Left ventricle myocardium superior (tissue), 1 donor: ENCODE measurements at places on chromosomes 11 and 22. TPM values are rescaled to one million over a fixed set of nuclear protein-coding genes. Genes with fewer than 3 reads are reported as not detected.

LIPT2 gene
- 1.7 TPM for total RNA-seq

TRIM29 gene
- total RNA-seq: 0.50 TPM

TRPC6 gene
- total RNA-seq: 0.62 TPM

FBLN1 gene
- 93.3 TPM for total RNA-seq

FDX1 gene
- total RNA-seq: 23.2 TPM

GAB4 gene
- total RNA-seq: not detected

IGLL5 gene
- total RNA-seq: 0.92 TPM

KREMEN1 gene
- 68.2 TPM for total RNA-seq

FLRT1 gene
- total RNA-seq: 0.45 TPM

DRICH1 gene
- not detected for total RNA-seq

DNA sequence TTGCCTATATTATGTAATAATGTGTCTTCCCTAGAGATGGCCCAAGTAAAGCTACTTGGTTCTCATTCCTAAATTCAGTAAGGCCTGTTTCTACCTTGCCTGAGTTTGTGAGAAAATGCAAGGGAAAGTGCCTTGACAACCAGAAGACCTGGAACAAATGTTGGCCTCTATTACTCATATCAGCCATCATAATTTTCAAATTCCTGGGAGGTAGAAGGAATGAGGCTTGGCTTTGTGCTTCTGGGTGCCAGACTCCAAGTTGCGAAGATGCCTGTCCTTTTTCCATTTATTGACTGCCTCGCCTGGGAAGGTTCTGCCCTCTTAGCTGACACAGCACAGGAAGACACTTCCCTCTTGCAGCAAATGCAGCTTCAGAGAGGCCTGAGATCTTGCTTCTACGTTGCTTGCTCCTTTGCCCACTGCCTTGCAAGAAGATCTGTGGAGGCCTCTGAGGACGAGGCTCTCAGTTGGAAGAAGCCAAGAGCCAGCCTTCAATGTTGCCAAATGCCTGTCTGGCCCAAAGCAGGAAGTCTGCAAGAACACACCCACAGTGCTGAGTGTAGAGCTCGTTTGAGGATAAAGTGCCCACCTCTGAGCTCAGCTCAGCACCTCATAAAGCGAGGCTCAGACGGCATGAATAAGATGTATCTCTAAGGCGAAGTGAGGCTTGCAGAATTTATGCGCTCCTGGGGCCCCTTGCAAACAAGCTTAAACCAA is 120.1 kb downstream of the GALNT18 start:
- no peak for DNase-seq

DNA sequence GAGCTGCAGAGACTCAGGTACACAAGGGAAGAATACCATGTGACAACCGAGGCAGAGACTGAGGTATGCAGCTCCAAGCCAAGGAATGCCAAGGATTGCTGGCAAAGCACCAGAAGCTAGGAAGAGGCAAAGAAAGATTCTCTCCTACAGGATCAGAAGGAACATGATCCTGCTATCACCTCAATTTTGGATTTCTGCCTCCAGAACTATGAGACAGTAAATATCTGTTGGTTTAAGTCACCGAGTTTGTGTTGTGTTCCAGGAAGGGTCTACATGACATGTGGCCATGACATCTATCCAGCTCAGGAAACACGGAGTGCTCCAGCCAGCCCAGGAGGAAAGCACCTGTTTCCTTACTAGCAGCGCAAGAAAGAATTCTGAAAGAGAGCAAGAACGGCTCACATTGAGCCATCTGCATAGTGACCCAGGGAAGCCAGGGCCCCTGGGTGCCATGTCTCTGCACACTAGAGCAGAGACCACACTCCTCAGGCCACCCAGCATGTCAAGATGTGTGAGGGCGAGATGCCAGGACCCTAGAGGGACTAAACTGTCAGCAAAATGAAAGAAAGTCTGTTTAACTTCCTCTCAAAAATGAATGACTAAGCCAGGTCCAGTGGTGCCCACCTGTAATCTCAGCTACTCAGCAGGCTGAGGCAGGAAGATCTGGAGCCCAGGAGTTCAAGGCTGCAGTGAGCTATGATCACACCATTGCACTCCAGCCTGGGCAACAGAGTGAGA is 35.6 kb upstream of the GALNT18 start:
- DNase-seq: no peak

DNA sequence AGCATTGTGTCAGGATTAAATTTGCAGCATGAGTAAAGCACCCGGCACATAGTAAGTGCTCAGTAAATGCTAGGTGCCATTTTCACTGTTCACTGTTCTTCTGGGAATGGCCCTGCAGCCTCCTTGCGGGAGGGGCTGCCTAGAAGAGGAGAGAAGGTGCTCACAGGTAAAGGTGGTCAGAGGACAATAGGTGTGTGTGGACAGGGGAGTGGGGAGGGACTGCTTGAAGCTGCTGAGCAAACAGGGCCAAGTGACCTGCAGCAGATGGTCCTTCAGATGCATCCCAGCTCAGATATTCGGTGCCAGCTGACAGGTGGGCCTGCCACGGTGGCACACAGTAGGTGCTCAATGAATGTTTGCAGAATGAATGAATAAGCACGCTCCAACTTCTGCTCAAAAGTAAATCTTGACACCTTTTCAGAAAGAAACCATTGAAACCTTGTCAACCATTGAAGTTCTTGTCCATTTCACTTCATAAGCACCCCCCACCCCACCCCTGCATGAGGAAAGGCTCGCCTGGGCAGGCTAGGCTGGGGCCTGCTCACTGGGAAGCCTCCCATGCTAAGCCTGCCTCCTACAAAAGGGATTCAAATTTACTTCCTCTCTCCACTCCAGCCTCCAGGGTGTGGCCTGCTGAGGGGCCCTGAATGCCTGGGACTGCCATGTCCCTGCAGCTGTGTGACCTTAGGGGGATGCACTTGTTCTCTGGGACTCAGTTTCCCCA is 1.6 kb downstream of the KIAA0930 start:
- no peak for DNase-seq

DNA sequence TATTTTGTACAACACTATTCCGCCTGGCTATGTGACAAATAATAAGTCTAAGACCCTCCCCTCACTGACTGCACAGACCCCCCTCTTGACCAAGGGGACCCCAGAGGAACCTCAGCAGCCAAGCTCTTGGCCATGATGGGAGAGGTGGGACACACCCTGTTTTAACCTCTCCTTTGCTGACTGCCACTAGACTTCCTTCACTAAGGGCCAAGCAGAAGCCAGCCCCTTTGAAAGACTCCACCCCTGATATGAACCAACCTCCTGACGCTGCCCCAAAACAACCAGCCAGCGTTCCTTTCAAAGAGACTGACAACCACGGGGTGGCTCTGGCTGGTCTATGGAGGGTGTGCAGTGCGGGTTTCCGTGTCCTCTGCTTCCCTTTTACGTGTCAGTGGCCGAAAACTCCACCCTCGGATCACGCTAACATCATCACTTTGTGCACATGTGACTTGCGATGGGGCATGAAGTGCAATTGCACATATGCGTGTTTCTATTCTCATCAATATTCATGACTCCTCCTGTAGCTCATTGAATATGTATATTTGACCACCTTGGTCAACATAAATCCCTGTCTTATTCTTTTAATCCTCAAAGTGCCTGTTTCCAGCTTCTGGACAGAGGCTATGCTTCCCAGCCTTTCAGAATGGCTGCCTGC is 643.9 kb downstream of the TBC1D22A start:
- no peak for DNase-seq

DNA sequence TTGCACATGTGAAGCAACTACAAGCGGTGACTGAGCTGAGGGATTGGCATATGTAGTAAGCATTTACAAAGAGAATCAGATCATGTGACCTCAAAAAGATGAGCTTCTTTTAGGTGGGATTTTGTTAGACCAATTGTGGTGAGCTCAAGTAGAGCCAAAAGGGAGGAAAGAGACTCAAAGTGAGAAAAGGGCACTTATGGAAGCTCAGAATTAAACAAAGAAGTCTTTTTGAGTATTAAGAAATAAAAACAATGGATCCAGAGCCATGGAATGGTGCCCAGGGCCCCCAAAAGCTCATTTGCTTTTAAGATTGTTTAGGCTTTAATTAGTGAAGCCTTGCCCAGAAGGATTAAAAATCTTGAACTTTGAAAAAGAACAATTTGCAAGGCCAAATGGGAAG is 246.7 kb upstream of the MPPED2 start:
- DNase-seq: no peak

- DNase-seq: no peak
Observed at GRCh38 chr22:30667107-30667493, 575 bp downstream of the DUSP18 start.

DNA sequence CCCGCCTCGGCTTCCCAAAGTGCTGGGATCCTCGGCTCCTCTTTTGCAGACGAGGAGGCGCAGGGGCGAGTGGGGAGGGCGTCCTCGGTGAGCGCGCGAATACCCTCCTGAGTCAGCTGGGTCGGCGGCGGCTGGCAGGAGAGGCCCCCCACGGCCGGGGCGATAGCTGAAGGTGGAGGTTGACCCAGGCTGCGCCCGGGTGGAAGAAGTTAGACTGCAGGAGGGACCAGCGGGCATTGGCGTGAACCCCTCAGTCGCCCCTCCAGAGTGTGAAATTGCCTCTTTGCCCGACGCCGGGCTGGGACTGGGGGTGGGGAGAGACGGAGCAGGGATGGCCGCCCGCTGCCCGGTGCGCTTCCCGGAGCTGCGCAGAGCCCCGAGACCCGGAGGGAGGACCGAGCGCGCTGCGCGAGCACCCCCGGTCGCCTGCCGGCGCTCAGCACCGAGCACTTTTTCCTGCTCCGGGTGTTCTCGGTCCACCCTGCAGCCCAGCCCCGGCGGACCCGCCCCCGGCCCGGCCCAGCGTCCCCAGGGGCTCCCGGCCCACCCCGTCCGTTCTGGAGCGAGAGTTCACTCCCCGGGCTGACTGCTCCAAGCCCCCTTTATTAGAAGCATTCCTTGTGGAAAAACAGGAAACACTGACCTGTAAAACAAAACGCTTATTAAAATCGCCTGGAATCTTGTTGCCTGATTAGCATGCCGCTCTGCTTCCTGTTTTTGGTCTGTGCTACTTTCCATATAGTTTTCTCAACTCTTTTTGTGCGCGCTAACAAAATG is 13.7 kb upstream of the CPT1A start:
- DNase-seq: peak; percentile 69

GRCh38 chr11:99418927-99419720 is 398.4 kb downstream of the CNTN5 start:
- DNase-seq: no peak

DNA sequence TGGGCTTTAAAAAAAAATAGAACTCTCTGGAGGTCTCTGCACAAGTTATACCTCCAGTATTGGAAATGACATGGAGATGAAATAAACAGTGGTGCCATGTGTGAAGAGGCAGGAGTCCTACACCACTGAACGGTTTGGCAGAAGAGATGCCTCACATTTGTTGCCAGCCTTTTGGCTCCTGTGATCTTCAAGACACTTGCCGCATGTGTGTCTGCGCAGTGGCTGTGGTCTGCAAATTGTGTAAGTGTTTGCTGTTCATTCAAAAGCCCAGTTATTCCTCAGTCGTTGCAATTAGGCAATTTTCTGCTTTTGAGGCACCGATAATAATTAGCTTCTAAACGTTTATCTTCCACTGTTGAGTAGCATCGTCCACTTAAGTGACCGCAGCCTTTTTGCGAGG is 319.1 kb downstream of the BRD1 start:
- no peak for DNase-seq

GRCh38 chr11:115933564-115933963 is 429.3 kb upstream of the CADM1 start:
- DNase-seq: no peak

GRCh38 chr11:118631142-118631909 is 23.9 kb downstream of the PHLDB1 start:
- DNase-seq: peak; percentile 21

DNA sequence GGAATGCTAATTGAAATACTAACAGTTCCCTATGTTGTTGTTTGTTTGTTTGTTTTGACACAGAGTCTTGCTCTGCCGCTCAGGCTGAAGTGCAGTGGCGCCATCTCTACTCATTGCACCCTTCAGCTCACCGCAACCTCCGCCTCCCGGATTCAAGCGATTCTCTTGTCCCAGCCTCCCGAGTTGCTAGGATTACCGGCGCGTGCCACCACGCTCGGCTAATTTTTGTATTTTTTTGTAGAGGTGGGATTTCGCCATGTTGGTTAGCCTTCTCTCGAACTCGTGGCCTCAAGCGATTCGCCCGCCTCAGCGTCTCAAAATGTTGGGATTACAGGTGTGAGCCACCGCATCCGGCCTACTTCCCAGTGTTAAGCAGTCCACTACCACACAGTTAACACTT is 42.0 kb downstream of the OR4D9 start:
- no peak for DNase-seq

GRCh38 chr22:49156662-49157285 is 670.9 kb downstream of the BRD1 start:
- no peak for DNase-seq

GRCh38 chr11:15199693-15200092 is 85.0 kb downstream of the INSC start:
- peak; percentile 60 for DNase-seq

DNA sequence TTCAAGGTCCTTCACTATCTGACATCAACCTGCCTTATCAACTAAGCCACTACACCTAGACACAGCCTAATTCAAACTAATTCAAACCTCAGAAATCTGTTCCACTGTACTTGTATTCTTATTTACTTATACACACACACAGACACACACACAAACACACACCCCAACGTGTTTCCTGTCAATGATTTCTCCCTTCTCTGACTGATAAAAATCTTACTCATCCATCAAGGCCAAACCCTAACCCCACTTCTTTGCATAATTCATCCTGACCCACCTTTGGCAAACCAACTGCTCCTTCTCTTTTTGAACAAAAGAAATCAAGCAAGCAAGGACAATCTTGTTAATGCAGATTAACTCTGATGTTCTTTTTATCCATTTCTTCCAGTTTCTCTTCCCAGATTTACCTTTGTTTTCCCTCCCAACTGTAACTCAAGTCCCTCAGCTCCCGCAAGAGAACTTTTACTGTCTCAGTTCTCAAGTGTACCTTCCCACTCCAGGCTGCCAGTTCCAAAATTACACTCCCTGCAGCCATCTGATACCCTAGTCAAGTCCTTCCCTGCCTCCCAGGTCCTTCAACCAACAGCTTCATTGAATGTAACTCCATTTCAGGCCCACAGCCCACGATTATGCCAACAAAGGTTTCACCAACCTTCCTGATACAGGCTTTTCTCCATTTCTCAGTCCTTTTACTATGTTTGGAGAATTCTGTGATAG is 78.3 kb downstream of the PAK1 start:
- no peak for DNase-seq

GRCh38 chr11:73203790-73204189 is 14.3 kb upstream of the P2RY2 start:
- no peak for DNase-seq

GRCh38 chr11:63639199-63639832 is 25.1 kb upstream of the PLAAT3 start:
- DNase-seq: no peak

DNA sequence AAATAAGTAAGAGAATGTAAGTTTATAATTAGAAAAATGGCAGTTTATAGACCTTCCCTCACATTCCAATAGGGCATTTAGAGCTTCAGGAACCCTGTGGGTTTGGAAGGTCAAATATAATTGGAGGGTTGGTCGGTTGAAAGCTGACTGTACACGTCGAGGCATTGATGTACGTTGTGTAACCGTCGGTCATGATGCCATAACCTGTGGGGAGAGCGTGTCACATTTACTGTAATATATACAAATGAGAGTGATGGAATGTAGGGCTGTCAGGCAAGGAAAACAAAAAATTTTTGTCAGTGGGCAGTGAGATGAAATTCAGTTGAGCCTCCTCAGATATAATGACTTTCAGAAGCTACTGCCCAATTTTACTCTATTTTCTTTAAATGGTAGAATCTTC is 88.5 kb downstream of the ARL14EP start:
- DNase-seq: no peak

GRCh38 chr11:73257342-73258103 is 14.6 kb upstream of the P2RY6 start:
- DNase-seq: no peak
